ENCODE measurements at places on chromosomes 5 and 9. TPM values are rescaled to one million over a fixed set of nuclear protein-coding genes. Genes with fewer than 3 reads are reported as not detected.

DNA sequence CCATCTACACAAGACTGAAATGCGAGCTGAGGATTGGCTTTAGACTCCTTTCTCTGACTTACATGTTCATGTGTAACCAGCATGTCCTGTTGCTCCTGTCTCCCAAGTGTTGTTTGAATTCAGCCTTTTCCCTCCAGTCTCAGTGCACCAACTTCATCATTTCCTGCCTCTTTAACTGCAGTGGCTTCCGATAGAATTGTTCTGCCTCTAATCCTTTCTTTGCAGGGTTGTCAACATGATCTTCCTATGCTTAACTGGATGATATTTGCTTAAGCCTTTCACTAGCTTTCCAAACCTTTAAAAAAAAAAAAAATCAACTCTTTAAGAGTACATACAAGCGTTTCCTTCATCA is 6.7 kb upstream of the FYB1 start:
- H3K4me1 ChIP-seq: peaks cover 3% of the 10 kb centered on the region
- DNase-seq: no peak
- H3K27ac ChIP-seq: no peak overlapping the region
- no peaks in the 10 kb centered on the region for H3K36me3 ChIP-seq
- no peak overlapping the region for H3K4me3 ChIP-seq

GRCh38 chr5:129770024-129770820 is 22.3 kb downstream of the MINAR2 start:
- no peak for DNase-seq
- H3K27me3 ChIP-seq: no peaks in the 10 kb centered on the region
- H3K4me3 ChIP-seq: no peak overlapping the region

DNA sequence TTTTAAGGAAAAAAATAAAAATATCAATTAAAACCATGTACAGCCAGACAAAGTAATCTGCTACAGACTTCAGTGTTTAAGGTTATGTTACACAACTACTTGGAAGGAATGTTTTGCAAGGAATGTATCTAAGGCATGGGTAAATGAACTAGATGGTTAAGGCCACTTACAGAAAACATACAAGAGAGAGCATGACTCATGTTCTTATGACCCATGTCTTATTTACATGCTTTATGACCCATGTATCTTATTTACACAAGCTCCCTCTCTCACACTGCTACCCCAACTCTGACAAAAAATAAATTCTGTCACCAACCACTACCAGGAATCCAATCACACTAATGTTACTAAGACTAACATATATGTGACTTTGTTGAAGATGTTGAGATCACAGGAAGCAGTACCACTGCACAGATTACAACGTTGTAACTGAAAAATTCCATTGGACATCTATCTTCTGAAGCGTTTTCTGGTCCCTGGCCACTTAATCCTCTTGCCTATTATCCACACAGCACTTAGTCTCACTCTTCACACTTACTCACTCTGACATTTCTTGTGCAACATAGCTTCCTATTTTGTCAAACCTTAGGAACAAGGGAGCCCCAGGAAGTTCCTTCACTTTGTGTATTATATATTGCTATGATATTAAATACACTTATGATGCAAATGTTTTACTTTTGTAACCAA is 1630.1 kb upstream of the C9orf72 start:
- H3K36me3 ChIP-seq: no peaks in the 10 kb centered on the region
- no peak overlapping the region for H3K4me3 ChIP-seq
- H3K27me3 ChIP-seq: no peaks in the 10 kb centered on the region
- H3K4me1 ChIP-seq: no peaks in the 10 kb centered on the region
- H3K27ac ChIP-seq: no peak overlapping the region
- DNase-seq: no peak

DNA sequence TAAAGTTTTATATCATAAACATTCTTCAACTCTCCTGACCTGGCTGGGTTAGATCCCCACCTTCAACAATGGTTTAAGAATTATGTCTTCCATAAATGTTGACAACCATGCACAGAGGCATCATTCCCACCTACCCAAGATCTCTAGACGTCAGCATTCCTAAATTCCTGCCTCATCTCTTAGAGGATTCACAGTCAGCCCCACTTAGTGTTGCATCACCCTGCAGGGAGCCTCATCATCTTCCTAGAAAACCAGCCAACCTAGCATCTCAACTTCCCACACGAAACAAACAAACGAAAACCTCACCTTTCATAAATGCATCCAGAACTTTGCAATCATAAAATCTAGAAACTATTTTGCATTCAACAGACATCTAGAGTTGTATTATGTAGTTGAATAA is 816.1 kb upstream of the C9orf72 start:
- no peak overlapping the region for H3K4me3 ChIP-seq
- no peaks in the 10 kb centered on the region for H3K4me1 ChIP-seq
- DNase-seq: peak; percentile 56

GRCh38 chr9:24451346-24451745 is 94.4 kb downstream of the IZUMO3 start:
- no peak overlapping the region for H3K27ac ChIP-seq
- no peaks in the 10 kb centered on the region for H3K36me3 ChIP-seq
- no peaks in the 10 kb centered on the region for H3K4me1 ChIP-seq

DNA sequence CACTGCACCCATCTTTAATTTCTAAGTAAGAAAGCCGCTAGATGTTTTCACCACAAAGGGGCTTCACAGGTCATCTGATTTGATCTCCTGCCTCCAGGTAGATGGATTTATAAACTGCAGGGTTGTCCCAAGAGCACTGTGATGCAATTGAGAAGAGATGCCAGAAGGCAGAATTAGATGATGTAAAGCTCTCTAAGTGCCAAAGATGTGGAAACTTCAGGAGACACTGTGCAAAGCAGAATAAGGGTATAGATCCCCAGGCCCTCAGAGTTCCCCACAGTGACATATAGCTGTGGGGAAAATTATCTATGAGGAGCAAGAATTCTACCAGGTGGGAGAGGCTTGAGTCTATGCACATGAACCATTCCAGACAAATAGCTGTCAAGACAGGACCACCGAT is 90.5 kb downstream of the FSTL4 start:
- DNase-seq: peak; percentile 16
- no peaks in the 10 kb centered on the region for H3K4me1 ChIP-seq
- H3K27ac ChIP-seq: no peak overlapping the region
- no peak overlapping the region for H3K4me3 ChIP-seq

GRCh38 chr9:134526584-134527477 is 114.8 kb upstream of the COL5A1 start:
- no peaks in the 10 kb centered on the region for H3K27me3 ChIP-seq
- H3K4me1 ChIP-seq: no peaks in the 10 kb centered on the region
- H3K36me3 ChIP-seq: no peaks in the 10 kb centered on the region
- H3K27ac ChIP-seq: no peak overlapping the region

GRCh38 chr5:159905496-159905895 is 10.8 kb upstream of the ADRA1B start:
- no peak overlapping the region for H3K4me3 ChIP-seq
- DNase-seq: no peak
- no peaks in the 10 kb centered on the region for H3K36me3 ChIP-seq
- H3K27ac ChIP-seq: no peak overlapping the region
- H3K4me1 ChIP-seq: no peaks in the 10 kb centered on the region

DNA sequence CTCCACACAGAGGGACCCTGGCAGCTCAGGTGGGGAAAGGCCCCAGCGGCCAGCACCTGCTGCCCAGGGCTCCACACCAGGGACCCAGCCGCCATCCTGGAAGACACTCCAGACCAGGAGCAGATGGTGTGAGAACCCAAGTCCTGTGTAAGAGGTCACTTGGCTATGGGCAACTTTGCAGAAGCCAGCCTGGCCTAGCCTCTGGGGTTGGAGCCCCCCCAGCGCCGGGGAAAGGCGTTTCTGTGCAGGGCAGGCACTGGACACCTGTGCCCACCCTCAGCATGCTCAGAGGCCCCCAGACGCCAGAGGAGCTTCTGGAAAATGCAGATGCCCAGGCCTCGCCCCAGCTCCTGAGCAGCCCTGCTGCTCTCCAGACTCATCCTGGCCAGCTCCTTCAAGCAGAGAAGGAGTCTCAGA is 34.0 kb downstream of the RASGEF1C start:
- DNase-seq: no peak
- H3K27ac ChIP-seq: no peak overlapping the region
- H3K27me3 ChIP-seq: no peaks in the 10 kb centered on the region
- no peak overlapping the region for H3K4me3 ChIP-seq

DNA sequence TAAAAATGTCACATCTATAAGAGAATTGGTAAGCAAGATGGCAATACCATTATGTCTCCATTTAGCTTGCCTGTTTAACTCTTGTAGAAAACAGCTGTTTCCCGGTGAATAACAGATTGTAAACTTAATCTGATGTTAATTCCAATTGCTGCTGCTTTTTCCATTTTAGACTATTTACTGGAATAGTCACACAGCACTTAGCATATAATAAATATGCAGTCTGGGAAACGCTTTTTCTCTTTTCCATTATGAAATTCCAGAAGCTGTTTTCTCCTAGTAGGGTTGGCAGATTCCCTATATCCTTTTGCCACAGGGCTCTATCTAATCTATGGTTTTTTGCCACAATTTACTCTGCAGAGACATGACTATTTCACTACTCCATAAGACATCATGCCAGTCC is 148.0 kb downstream of the CEMIP2 start:
- DNase-seq: no peak
- H3K27me3 ChIP-seq: no peaks in the 10 kb centered on the region
- H3K36me3 ChIP-seq: no peaks in the 10 kb centered on the region
- H3K4me3 ChIP-seq: no peak overlapping the region

DNA sequence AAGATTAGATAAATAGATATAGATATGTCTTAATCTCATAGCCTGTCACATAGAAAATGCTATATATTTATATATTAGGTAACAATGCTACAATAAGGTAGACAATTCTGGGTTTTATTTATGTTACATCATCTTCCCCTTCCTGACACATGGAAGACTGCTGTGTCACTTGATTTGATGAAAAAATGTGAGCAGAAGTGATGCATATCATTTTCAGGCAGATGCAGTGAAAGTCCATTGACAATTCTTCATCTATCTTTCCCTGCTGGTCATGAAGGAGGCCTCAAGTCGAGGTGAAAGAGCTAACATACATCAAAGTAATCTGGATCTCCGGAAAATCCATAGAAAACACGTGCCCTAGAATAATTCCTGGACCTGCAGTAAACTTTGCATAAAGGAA is 57.8 kb upstream of the CHD1 start:
- no peaks in the 10 kb centered on the region for H3K36me3 ChIP-seq
- H3K27ac ChIP-seq: no peak overlapping the region
- no peak for DNase-seq
- no peaks in the 10 kb centered on the region for H3K27me3 ChIP-seq
- no peaks in the 10 kb centered on the region for H3K4me1 ChIP-seq

DNA sequence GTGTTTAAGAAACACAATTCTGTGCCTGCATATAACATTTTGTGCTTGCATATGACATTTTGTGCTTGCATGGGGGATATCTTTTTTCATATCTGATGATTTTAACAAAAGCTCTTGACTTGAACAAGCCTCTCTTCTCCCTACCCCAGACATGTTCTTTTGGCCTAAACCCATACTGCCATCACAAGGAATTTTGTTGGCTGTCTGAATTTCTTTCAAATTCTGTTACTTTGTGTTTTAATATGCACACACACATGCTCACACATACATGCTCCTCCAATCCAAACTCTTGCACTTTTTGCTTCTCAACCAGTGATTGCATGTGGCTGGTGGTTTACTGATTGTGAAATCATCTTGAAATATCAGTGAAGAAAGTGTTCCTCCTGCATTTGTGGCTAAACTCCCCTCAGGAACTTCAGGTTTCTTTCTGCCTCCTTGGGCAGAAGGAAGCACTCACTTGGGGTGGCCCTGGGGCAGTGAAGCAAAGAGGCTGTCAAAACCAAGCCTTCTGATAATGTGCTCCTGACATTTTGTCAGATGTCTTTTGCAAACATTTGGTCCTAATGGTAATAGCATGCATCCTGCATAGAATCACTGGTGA is 377.2 kb upstream of the KLF4 start:
- H3K4me1 ChIP-seq: no peaks in the 10 kb centered on the region
- H3K27me3 ChIP-seq: peaks cover 71% of the 10 kb centered on the region
- no peak overlapping the region for H3K4me3 ChIP-seq
- no peak for DNase-seq

GRCh38 chr9:97237311-97237786 is 70.1 kb upstream of the CCDC180 start:
- H3K27ac ChIP-seq: no peak overlapping the region
- peaks cover 5% of the 10 kb centered on the region for H3K4me1 ChIP-seq
- H3K4me3 ChIP-seq: peak overlapping the region; percentile 93
- H3K27me3 ChIP-seq: no peaks in the 10 kb centered on the region
- peak; percentile 70 for DNase-seq

DNA sequence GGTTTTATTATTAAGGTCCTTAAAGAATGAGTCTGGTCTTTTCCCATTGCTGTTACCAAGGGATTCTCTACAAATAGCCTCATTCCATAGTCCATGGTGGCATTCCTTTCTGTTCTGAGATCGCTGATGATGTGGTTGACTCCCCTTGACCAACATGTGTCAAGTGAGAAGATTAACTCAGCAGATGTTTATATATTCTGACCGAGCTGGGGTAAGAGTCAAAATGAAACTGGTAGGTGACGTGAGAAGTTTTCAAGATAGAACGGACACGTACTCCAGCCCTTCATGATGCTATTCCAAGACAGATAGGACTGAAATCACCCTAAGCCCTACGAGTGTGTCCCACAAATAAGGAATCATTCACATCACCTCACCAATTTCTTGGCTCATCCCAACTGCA is 155.5 kb upstream of the WWC1 start:
- no peaks in the 10 kb centered on the region for H3K36me3 ChIP-seq
- no peaks in the 10 kb centered on the region for H3K27me3 ChIP-seq
- H3K27ac ChIP-seq: no peak overlapping the region
- peaks cover 12% of the 10 kb centered on the region for H3K4me1 ChIP-seq
- no peak for DNase-seq

DNA sequence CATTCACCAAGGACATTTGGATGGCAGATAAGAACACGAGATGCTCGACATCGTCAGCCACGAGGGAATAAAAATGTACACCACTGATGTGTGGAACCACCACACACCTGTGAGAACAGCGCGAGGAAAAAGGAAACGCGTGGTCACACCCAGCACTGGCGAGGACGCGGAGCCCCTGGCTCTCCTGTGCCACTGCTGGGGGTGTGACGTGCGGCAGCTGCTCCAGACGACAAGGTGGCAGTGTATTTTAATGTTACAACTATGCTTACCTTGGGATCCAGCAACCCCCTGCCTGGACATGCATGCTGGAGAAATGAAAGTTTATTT is 13.6 kb upstream of the CEP72 start:
- DNase-seq: peak; percentile 30
- H3K4me1 ChIP-seq: no peaks in the 10 kb centered on the region
- H3K27me3 ChIP-seq: peaks cover 51% of the 10 kb centered on the region

- no peaks in the 10 kb centered on the region for H3K27me3 ChIP-seq
- no peak for DNase-seq
- no peaks in the 10 kb centered on the region for H3K36me3 ChIP-seq
- peaks cover 6% of the 10 kb centered on the region for H3K4me1 ChIP-seq
- no peak overlapping the region for H3K4me3 ChIP-seq
Measured at GRCh38 chr5:155052532-155052931, 39.0 kb downstream of the KIF4B start.

Gene OTP
- not detected for total RNA-seq

Gene SLC25A46
- 24.5 TPM for total RNA-seq

Gene DNM1
- total RNA-seq: 92.3 TPM

Gene PCDHB14
- 2.6 TPM for total RNA-seq

Gene TEX48
- total RNA-seq: not detected

Gene LTC4S
- total RNA-seq: 6.3 TPM

Gene ASPN
- total RNA-seq: not detected

Gene CARTPT
- not detected for total RNA-seq

Gene HRCT1
- total RNA-seq: not detected

Gene PCDHGC3
- 13.9 TPM for total RNA-seq

Gene PCDHA9
- 2.6 TPM for total RNA-seq

Gene SV2C
- not detected for total RNA-seq

Gene BTNL8
- total RNA-seq: not detected

Gene ANKRD20A1
- total RNA-seq: 2.7 TPM

Gene SEMA5A
- 46.8 TPM for total RNA-seq

Gene ANKDD1B
- 1.9 TPM for total RNA-seq

Gene SELENOP
- total RNA-seq: 121 TPM
